LNCaP clone FGC (cell line): ENCODE measurements at places on chromosomes 3 and 15.

- DNase-seq: no peak
Measured at GRCh38 chr3:186949281-186949982, 19.1 kb downstream of the ST6GAL1 start.

GRCh38 chr15:83904107-83905040, 250.5 kb downstream of the ADAMTSL3 start:
- no peak for DNase-seq

- DNase-seq: no peak
Measured at GRCh38 chr15:84609818-84610525, 9.2 kb downstream of the ZSCAN2 start.

- DNase-seq: no peak
Measured at GRCh38 chr15:58585693-58586443, 154.1 kb downstream of the LIPC start.
